Left ventricle myocardium superior (tissue), 1 donor: ENCODE measurements at places on chromosomes 2 and 18. TPM values are rescaled to one million over a fixed set of nuclear protein-coding genes. Genes with fewer than 3 reads are reported as not detected.

DNA sequence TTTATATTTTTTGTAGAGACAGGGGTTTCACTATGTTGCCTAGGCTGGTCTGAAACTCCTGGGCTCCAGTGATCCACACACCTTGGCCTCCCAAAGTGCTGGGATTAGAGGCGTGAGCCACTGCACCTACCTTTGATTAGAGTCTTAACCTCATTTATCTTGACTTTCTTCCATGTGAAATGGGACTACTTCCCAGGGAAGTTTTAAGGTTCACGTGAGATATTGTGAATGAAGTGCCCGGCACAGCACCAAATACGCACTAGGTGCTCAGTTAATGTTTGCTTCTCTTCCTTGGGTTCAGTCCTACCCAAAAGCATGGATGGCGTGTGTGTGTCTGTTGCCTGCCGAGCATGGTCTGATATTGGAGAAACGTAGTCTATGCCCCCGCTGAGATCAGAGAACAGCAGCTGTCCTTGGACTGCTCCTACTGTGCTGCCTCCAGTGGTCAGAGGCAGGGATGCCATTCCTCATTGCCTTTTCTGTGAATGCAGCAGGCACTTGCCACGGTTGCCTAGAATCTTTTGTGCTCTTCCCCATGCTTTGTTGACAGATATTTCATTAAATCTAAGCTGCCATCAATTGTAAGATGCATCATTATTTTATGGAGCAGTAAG is 12.3 kb upstream of the TFCP2L1 start:
- no peak for DNase-seq

- DNase-seq = no peak
These were observed 34.1 kb downstream of the PARD6G start for GRCh38 chr18:80213182-80213581.

DNA sequence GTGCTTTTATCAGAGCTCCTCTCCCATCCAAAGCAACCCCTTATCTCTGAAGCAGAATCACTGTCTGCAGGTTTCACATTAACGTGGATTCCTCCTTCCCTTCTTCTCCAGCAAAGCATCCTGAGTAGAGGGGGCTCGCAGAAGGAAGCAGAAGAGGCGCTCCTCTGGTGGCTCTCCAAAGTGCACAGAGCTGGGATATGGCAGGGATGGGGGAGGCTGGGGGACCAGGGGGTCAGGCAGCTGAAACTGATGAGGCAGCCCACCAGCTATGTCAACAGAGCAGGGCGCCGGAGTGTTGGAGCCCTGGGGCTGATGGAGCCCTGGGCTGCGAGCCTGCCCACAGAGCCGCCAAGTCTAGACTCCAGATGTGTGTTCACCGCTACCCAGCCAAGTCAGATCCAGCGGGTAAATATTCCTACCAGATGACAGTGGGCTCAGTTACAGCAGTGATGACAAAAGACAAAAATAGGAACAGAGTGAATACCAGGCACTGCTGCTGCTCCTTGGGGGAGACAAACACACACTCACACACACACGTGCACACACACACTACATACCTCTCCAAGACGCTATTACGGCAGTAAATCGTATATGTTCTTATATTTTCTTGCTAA is 678.3 kb upstream of the ID2 start:
- peak; percentile 79 for DNase-seq

SOX11 gene
- 0.10 TPM for total RNA-seq

KCNK3 gene
- total RNA-seq = 2.8 TPM
